NCI-H774 (cell line): ENCODE measurements at places on chromosomes 11 and 22.

GRCh38 chr22:40326905-40327735, 19.2 kb upstream of the ADSL start:
- no peak for DNase-seq

DNA sequence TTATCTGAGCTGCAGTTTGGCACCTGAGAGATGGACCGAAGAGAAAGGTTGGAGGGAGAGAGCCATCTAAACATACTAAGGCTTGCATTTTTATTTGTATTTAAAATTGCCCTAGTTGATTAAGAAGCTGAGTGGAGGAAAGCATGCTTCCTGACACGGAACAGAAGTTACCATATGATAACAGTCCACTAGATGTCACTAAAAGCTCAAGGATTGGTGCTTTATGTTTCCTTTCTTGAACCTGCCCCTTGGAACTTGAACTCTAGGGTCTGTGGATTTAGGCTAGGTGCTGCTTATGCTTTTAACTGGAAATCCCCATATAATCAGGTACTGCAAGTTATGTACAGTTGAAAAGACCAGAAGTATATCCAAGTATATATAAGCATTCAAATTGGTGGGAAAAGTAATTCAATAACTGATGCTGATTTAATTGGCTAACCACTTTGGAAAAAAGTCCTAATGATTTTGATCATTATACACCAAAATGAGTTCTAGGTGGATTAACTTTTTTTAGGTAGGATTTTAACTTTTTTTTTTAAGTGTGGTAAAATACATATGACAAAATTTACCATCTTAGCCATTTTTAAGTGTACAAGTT, 9.5 kb downstream of the RBMXL2 start:
- DNase-seq = peak; percentile 55

DNA sequence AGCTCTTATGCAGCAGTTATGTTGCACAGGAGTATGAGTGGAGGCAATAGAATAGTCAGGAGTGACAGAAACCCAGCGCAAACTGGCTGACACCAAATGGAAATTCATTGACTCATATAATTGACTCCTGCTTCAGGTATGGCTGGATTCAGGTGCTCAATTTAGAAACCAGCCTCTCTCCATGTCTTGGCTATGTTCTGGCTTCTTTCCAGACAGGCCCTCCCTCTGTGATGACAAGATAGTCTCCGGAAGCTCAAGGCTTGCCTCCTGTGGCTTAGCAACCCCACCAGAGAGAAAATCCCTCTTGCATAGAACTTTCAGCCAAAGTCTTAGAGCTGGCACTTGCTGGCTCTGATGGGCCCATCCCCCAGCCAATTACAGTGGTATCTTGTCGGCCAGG, 28.1 kb upstream of the MN1 start:
- DNase-seq = no peak

DNA sequence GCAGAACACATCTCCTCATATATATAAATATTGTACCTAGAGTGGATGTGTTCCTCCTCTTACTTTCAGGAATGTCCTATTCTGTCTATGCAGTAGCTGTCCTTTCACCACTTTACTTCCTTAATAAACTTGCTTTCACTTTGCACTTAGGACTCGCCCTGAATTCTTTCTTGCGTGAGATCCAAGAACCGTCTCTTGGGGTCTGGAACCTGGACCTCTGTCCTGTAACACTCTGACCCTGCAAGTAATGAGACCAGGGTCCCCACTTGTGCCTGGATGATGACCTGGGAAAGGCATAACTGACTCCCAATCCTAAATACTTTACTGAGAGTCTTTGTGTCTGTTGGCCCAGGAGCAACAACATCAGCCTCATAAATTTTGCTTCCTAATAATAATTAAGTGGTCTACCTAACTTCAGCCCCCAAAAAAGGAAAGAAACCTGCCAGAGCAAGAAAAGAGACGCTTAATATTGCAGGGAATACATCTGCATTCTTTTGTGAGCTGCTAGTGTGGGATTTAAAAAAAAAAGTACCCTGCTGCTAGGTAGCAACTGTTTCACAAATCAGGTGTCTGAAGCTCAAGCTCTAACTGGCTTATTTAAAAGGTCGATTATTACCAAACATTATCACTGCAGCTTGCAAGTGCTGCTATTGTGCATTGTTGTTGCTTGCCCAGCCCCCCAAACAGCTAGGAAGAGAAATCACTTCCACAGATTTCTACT, 69.3 kb downstream of the FAM168A start:
- no peak for DNase-seq

DNA sequence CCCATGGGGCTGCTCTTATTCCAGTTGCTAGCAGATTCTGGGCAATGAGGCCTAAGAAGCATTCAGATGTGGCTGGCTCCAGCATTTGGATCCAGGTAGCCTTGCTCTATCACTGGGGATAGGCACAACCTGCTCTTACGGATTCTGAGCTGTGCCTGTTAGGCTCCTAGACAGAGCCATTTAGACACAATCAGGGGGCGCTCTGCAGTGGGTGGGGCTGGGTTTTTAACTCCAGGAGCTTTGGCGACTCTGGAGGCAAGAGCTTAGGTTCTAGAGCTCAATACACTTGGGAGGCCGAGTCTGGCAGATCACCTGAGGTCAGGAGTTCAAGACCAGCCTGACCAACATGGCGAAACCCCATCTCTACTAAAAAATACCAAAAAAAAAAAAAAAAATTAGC, 32.0 kb downstream of the KCNC1 start:
- no peak for DNase-seq

DNA sequence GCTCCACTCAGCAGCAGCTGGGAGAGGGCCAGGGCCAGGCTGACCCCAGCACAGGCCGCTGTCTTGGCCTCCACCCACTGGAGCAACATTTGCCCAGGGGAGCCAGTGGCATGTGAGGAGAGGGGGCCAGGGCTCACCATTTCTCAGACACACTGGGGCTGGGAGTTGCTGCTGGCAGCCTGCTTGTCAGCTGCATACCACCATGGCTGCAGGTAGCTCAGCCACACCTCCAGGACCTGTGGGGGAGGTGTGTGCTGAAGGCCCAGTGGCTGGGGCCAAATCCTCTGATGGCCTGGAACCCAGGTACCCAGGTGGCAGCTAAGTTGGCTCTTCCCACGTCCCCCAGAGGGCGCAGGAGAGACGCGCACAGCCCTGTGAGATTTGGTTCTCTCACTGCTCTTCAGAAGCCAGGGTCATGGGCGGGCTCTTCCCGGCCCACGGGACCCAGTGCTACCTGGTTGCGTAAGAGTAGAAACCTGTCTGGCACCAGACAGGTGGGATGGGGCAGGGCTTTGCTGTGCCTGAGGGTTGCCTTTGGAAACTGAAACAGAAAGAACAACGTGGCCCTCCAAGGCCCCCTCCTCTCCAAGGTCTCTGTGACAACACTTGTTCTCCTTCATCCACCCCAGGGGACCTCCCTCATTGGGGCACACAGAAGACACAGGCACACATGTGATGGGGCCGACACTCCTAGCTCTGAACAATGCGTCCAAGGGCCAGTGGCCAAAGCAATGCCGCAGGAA, 98.8 kb downstream of the MED15 start:
- DNase-seq = peak; percentile 17
